ENCODE measurements at places on chromosomes 5 and 9.

DNA sequence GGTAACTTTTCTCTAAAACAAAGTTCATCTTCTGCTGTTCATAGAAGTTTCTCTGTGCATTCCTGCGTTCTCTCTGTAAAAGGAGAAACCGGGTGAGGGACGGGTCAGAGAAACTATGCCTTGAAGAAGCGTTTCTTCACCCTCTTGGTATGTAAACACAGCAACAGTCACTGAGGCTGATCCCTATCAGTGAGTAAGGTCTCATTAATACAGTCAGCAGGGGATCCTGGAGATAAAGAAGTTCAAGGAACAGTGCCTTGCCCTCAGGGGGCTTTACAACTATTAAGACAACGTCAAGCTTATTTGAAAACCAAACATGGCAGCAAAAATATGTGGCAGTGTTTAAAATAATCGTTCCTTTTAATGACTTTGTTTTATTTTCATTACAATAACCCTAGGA, 202.9 kb upstream of the IL12B start:
- no peak for DNase-seq

- DNase-seq: no peak
These were observed 34.4 kb upstream of the KCNIP1 start for GRCh38 chr5:170469414-170469813.

DNA sequence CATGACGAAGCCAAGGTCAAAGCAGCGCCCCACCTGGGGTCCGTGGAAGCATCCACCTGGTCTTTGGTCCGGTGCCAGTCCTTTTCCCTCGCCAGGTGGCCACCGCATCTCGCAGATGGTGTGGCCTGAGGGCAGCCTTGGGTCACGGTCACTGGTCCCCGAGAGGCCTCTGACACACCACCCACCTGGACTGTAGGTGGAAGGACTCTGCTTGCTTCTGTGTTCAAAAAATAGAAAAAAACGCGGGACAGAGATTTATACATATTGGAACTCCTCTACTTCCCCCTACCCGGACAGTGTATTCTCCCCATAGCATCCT, 466 bp upstream of the TTC39B start:
- no peak for DNase-seq

DNA sequence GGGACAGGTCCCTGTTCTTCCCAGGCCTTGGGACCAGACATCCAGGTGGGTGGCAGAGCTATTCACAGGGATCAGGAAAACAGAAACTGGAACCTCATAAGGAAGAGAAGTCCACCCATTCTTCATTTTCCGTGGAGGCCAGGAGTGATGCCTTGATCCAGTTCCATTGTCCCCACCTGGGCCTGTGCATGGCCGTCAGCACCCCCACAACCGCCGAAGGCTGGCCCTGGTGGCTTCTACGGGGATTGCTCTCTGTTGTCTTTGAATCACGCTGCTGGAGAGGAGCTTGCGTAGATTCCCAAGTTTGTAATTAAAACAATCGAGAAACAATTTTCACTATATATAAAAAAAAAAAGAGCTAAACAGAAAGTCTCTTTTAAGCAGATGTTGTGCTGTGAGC, 134.4 kb downstream of the MVB12B start:
- DNase-seq: no peak

DNA sequence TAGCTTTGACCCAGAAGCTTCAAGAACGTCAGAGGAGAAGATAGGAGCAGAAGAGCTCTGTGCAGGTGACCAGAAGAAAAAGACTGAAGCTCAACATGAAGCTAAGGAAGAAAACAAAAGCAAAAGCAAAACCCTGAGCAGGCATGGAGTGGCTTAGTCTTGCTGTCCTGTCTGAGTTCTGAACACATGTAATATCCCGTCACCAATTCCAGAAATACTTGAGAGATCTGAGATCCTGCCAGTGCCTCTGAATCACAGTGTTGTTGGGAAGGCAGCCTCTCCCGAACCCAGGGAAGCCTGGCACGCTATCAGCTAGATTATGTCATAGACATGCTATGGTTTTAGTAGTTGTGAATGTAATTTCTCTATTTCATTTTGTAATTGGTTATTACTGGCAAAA, 235.7 kb downstream of the ICE1 start:
- DNase-seq: no peak

DNA sequence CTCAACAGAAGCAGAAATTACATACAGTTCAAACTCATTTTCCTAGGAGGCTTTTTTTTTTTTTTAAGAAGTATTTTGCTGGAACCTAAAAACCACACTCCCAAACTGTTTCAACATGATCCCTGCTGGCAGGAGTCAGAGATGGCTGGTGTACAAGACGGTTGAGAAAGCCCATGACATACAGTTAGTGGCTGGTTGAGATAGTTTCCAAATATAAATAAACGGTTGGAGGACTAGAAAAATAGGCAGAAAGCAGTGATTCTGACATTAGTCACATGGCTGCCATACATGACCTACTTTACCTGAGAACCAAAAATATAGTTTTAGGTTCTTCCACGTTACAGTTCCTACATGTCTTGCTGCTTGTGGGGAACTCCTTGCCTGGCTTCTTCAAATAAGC, 31.7 kb upstream of the BASP1 start:
- no peak for DNase-seq

All from CD8-positive, alpha-beta memory T cell (primary cell).